ENCODE measurements at places on chromosomes 1 and 21. TPM values are rescaled to one million over a fixed set of nuclear protein-coding genes. Genes with fewer than 3 reads are reported as not detected.
A peak's percentile ranks its signal among the peaks of the same experiment; 100 is the strongest.

DNA sequence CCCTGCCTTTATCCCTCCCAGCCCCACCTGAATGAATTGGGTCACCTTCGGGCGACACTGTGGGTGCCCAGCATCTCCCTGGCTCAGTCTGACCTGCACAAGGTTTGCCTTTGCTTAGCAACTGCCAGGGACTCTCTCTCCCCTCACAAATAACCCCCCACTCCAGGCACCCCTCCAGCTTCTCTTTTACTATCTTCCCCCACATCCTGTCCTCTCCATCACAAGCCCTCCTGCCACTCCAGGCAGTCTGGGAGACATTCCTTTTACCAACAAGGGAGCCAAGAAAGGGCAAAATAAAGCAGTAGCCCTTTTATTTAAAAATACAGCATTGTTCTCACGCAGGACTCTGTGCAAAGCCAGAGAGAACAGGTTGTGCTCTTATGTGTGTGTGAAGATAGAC is 23.9 kb downstream of the LGR6 start:
- no peak for DNase-seq

GRCh38 chr1:178942285-178943198 is 71.7 kb upstream of the ANGPTL1 start:
- DNase-seq: no peak

LRRC47 gene
- 33.2 TPM for total RNA-seq

- DNase-seq: no peak
Observed at GRCh38 chr1:151611288-151611790, 511 bp upstream of the SNX27 start.

- DNase-seq: peak; percentile 52
Observed at GRCh38 chr1:15341634-15342407, 67.9 kb upstream of the EFHD2 start.

GRCh38 chr1:231036416-231036815 is 3.6 kb downstream of the FAM89A start:
- DNase-seq: no peak

GRCh38 chr1:185566995-185567394 is 167.2 kb upstream of the HMCN1 start:
- DNase-seq: peak; percentile 90

GPR37L1 gene
- total RNA-seq: not detected

GBP7 gene
- total RNA-seq: not detected

DNA sequence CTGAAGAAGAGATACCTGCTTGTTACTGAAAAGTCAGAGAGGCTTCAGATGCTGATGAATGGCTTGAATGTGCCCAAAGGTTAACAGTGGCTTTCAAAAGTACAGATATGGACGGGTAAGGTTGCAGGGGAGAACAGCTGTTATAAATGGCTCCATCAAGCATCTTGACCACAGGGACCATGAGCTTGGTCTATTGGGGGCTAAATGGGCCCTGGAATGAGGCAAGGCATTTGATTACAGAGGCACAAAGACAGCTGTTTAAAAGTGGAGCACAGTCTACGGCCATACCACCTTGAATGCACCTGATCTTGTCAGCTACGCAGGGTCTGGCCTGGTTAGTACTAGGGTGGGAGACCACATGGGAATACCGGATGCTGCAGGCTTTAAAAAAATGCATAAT is 48.3 kb downstream of the C1orf198 start:
- no peak for DNase-seq

DNA sequence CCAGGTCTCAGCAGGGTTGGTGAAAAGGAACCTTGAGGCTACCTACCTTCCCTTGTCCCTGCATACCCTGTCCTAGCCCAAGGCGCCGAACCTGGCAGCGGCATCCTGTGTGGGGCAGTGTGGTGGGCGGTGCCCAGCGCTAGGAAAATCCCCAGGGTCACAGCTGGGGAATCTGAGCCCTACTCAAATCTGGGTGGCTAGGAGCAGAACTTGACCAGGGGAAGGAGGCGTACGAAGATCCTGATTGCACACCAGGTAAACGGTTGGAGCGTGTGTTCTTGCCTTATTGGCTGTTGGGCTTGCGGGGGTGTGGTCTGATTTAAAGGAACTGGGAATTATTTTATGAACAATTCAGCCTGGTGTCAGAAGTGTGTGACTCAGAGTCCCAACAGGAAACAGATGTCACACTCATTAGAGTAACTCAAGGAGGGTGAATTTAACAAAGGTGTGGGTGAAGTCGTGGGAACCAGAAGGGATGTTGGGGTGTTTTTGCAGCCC is 118.6 kb downstream of the LRIG2 start:
- peak; percentile 5 for DNase-seq

- no peak for DNase-seq
Observed at GRCh38 chr1:241086686-241087085, 270.3 kb downstream of the RGS7 start.

NTNG1 gene
- 42.3 TPM for total RNA-seq

INKA2 gene
- 10.4 TPM for total RNA-seq

TP73 gene
- total RNA-seq: 0.88 TPM

GRCh38 chr1:14156543-14156942 is 441.9 kb upstream of the KAZN start:
- DNase-seq: no peak

DNA sequence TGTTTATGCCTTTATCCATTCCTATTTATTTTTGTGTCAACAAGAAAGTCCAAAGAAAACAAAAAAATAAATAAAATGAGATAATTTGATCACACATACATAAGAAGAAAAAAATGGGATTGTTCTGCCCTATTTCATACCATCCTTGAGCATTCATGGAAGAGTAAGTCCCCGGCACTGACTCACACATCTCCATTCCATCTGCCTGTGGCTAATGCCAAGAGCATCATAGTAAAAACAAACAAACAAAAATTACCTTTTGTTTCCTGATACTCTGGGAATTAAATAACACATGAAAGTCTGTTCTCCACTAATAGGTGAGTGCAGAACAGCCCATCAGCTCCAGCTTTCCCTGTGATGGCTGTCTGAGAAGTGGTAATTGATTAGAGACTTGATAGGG is 48.1 kb upstream of the BACE2 start:
- no peak for DNase-seq

GRCh38 chr1:209622841-209623829 is 29.1 kb downstream of the LAMB3 start:
- no peak for DNase-seq

DNA sequence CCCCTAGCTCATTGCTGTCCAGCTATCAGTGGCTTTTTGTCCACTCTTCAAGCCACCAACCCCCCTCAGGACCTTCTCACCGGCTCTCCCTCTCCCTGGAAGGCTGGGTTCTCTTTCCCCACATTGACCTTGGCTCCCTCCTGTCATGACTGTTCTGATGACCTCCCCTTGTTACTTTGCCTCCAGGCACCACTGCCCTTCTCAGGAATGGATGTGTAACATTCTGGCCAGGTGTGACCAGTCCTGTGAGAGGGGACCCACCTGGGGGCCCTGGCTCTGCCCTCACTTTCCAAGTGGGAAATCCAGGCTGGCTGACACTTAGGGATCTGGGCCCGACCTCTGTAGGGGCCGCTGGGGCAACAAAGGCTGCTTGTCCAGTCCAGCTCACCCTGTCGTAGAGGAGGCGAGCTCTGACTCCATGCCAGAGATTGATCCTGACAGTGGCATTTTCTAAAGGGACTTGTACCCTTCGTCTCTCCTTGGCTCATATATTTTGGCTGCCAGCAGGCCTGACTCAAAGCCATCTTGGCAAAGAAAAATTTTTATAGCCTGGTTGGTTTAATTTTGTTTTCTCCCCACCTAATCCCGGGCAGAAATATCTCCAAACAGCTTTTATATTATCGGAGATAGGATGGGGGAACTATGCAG is 37.9 kb upstream of the USP24 start:
- no peak for DNase-seq

NLRP3 gene
- total RNA-seq: 1.0 TPM

GRCh38 chr1:241550318-241550717 is 18.1 kb downstream of the KMO start:
- no peak for DNase-seq

DNA sequence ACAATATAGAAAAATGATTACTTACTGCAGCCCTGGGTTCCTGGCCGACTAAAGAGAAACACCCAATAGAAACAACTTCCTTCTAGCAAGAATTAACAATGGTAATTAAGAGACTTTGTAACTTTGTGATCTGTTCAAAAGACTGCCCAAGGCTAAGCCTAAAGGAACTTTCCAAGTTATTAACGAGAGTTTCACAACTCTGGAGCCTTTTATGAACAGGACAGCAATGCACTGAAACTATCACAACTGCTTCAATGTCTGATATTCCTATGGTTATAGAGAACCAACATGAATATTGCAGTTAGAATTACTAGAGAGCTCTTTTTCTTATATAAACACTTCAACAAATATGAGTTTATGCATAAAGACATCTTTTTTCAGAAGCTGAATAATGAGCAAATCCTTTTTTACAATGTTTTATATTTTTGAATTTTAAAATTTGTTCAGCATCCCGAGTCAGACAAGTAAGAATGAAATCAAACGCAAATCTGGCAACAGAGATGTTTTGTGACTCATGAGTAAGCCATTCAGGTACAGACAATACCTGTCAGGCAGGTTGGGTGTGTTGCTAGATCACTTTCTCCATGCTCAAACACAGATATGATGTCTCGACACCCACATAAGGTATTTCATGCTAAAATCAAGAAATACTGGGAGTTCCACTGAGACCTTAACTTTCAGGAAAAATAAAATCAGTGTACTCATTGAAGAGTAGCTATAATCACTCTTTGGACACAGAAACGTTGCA is 22.2 kb upstream of the KCNJ15 start:
- no peak for DNase-seq
